ENCODE measurements at places on chromosomes 12 and 14. TPM values are rescaled to one million over a fixed set of nuclear protein-coding genes. Genes with fewer than 3 reads are reported as not detected.

The SLC6A15 gene
- total RNA-seq = 78.4 TPM

The PRR4 gene
- total RNA-seq = 1.1 TPM

The FOXG1 gene
- total RNA-seq = under 0.01 TPM

The ANKRD33 gene
- 0.11 TPM for total RNA-seq

The GPR137C gene
- 0.44 TPM for total RNA-seq

The PPP1CC gene
- 156 TPM for total RNA-seq

The PTPRO gene
- 0.55 TPM for total RNA-seq

The PUS7L gene
- total RNA-seq = 24.9 TPM

The ZDHHC22 gene
- not detected for total RNA-seq

The TAS2R43 gene
- 5.3 TPM for total RNA-seq

The OTOGL gene
- under 0.01 TPM for total RNA-seq

The SLC38A4 gene
- 0.25 TPM for total RNA-seq

The KLRB1 gene
- total RNA-seq = not detected

The KERA gene
- not detected for total RNA-seq

The CRACR2A gene
- 8.3 TPM for total RNA-seq

The FGD6 gene
- 7.1 TPM for total RNA-seq

The GPR84 gene
- not detected for total RNA-seq

The NAV3 gene
- total RNA-seq = 126 TPM

The ZNF385A gene
- total RNA-seq = 1.2 TPM

The SRRM4 gene
- total RNA-seq = under 0.01 TPM

The HOTAIR gene
- not detected for total RNA-seq

The TMEM253 gene
- not detected for total RNA-seq

The TDG gene
- 15.2 TPM for total RNA-seq

The LTB4R gene
- total RNA-seq = 1.5 TPM

The LRCOL1 gene
- 0.33 TPM for total RNA-seq

The ANO2 gene
- total RNA-seq = under 0.01 TPM

The PDZRN4 gene
- not detected for total RNA-seq

The TSHR gene
- not detected for total RNA-seq

The GALNT8 gene
- total RNA-seq = under 0.01 TPM

The KRT2 gene
- total RNA-seq = not detected

The RASSF9 gene
- 6.1 TPM for total RNA-seq

The LRRC10 gene
- total RNA-seq = not detected

The CNTN1 gene
- total RNA-seq = 16.2 TPM

The CEP290 gene
- total RNA-seq = 36.9 TPM

The CLEC6A gene
- total RNA-seq = not detected

The LHX5 gene
- total RNA-seq = not detected

The TMEM119 gene
- 61.6 TPM for total RNA-seq

The SRSF5 gene
- total RNA-seq = 222 TPM

The KRT85 gene
- not detected for total RNA-seq

The LGR5 gene
- not detected for total RNA-seq

The ZFYVE1 gene
- total RNA-seq = 10.1 TPM

The VRTN gene
- not detected for total RNA-seq

The MYO1H gene
- total RNA-seq = not detected

The PLD4 gene
- under 0.01 TPM for total RNA-seq
